Esophagus squamous epithelium (tissue), 5 donors: ENCODE measurements at places on chromosomes 12 and 14.

DNA sequence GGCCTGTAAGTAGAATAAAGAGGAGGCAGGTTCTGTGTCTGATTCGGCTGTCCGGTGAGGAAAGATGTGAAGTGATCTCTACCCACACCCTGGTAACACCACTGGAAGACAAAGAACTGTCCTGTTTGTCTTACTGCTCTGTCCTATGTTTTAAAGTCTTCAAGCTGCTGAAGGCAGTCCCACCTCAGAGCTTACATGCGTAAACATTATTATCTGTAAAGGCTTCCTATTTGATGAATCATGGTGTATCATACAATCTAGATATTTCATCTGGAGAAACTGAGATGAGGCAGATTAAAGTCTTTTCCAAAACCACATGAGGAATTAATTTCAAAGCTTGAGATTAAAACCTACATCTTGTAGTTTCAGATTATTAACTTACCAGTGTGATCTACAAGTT, 427.6 kb downstream of the ZFP36L1 start:
- DNase-seq = no peak

DNA sequence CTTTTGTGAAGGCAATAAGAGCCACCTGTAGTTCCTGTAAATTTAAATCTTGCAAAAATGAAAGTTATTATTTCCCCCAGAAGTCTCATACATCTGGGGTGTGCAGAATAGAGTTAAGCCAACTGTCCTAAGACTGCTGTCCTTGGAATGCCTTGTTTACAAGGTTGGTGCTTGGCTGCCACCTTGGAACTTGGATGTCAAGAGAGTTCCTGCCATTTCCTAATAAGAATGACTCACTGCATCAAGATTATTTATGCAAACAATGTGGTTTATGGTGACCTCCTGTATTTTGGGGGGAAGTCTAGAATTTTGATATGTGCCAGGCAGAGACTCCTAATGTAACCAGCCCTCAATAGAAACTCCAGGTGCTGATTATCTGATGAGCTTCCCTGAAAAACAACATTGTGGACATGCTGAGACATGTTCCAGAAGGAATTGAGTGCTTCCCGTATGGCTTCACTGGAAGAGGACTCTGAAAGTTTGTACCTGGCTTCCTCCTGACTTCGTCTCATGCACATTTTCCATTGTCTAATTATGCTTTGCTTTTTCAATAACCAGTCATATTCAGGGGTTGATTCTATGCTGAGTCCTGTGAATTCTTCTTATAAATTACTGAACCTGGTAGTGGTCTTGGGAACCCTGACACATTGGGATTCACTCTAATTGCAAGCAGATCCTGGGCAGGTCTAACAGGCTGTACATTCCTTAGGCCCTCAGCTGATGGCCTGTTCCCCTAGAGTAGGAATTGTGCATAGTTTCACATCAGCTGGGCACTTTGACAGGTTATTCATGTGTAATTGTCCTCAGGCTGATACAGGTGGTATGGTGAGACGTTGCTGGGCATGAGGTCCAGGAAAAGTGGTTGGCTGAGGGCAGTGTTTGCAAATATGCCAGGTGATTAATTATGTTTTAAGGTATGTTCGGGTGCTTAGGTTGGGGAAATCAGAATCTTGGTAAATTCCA, 1370.7 kb upstream of the TMEM132C start:
- DNase-seq = no peak

DNA sequence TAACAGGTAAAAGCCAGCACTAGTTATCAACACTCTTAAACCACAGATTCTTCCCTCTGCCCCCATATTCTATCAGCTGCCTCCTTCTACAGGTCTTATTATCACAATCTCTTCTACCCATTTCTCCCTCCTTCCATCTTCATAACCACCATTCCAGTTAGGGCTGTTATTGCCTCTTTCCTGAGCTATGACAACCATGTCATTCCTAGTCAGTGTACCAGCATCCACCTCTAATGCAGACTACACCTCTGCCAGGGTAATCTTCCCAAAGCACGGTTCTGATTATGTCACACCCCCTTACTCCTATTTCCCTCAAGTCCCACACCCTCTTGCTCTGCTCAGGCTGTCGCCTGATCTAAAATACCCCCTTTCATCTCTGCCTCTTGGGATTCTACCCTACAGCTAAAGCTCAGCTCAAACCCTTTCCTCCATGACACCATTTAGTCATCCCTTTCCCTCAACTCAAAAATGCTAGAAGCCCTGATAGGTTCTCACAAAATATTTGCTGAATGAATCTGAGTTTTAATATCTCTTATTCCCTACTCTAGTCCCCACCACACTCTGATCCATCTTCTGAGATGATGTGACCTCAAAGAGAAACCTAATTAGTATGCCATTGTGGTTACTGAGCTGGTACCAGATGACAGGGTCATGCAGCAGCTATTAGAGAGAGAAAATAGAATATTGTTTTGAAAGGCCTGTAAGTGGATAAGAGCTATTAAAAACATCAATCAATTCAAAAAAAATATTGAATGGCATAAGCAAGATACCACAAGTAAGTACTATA, 11.7 kb downstream of the RACGAP1 start:
- DNase-seq = no peak

DNA sequence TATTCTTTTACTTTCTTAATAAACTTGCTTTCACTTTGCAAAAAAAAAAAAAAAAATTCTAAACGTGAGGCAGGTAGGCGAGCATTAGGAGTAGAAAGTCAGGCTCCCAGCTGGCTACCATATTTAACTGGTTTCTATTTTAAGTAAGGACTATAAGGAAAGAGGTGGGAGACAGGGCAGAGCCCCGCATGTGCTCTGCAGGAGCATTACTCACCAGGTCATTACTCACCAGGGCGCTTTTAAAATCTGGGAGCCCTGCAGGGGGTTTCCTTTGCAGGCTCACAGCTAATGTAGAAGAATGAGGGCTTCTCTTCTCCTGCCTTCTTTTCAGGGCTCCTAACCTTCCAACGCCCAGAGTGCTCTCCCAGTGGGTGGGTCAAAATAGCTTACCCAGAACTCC, 14.0 kb upstream of the DPF3 start:
- no peak for DNase-seq

GRCh38 chr14:54761835-54762234, 140.8 kb downstream of the GCH1 start:
- DNase-seq = no peak

- no peak for DNase-seq
Observed at GRCh38 chr12:48681399-48681709, 684 bp downstream of the KANSL2 start.

GRCh38 chr12:104747955-104748354, 210.1 kb downstream of the SLC41A2 start:
- no peak for DNase-seq

GRCh38 chr12:92334552-92334951, 188.9 kb upstream of the BTG1 start:
- no peak for DNase-seq

DNA sequence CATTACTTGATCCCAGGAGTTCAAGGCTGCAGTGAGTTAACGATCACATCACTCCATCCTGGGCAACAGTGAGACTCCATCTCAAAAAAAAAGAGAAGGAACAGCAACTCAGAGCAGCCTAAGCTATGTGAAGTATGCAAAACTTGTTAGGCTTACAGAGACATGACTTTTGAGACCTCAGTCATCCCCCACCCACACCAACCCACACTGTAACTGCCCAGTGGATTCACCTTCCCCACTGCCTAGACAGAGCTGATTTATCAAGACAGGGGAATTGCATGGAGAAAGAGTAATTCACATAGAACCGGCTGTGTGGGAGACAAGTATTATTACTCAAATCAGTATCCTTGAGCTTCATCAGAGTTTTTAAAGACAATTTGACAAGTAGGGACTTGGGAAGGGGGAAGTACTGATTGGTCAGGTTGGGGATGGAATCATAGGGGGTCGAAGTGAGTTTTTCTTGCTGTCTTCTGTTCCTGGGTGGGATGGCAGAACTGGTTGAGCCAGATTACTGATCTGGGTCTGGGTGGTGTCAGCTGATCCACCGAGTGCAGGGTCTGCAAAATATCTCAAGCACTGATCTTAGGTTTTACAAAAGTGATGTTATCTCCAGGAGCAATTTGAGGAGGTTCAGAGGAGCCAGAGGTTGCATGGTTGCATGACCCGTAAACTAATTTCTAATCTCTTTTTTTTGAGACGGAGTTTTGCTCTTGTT, 6.2 kb upstream of the WDR89 start:
- no peak for DNase-seq

DNA sequence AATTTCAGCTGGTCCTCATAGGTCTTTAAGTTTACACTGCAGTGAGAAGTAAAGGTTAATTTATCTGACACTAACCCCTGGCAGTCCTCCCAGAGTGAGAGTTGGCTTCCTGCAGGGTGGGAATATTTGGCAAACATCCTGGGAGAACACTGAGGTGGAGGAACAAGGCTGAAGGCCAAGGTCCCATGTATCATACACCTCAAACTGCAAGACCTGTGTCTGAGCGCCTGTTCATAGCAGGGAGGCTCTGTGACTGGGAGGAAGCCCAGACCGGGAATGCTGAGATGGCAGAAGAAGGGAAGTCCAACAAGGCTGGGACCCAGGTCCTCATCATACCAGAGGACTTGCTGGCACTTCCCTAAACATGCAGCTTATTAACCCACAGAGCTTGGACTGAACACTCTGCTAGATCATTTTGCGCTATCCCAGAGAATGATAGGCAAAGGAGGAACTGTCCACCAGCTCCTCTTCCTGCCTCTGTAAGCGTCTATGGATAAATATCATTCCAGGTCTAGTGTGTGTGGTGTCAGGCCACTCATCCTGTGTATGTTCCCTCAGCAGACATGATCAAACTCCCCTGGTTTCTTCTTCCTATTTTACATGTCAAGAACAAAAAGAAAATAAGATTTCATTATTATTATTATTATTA, 199.6 kb upstream of the CNOT2 start:
- DNase-seq = no peak

- no peak for DNase-seq
Observed at GRCh38 chr12:104863296-104863948, 94.7 kb downstream of the SLC41A2 start.

GRCh38 chr14:63677891-63678379, 36.3 kb upstream of the WDR89 start:
- no peak for DNase-seq

DNA sequence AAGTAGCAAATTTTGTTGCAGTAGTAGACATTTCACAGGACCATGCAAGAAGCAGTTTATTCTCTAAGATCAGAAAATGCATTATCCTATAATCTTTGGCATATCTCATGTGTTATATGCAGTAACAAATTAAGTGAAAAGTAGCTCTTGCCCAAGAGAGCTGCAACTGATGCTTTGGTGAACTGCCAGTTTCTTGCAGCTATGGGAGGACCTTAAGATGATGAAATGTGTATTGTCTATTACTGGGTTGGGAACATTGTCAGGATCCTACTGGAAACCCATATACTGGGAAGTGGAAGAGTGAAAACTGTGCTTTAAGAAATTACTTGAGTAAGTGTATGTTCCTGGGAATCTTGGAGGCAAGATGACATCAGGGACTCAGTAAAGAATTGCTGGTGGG, 238.8 kb downstream of the DACT1 start:
- DNase-seq = no peak

- DNase-seq = no peak
Observed at GRCh38 chr12:104588921-104589590, 132.3 kb downstream of the CHST11 start.

GRCh38 chr12:4441355-4442335, 4.0 kb downstream of the FGF6 start:
- no peak for DNase-seq

- no peak for DNase-seq
Observed at GRCh38 chr12:32895688-32896431, 717 bp downstream of the PKP2 start.

DNA sequence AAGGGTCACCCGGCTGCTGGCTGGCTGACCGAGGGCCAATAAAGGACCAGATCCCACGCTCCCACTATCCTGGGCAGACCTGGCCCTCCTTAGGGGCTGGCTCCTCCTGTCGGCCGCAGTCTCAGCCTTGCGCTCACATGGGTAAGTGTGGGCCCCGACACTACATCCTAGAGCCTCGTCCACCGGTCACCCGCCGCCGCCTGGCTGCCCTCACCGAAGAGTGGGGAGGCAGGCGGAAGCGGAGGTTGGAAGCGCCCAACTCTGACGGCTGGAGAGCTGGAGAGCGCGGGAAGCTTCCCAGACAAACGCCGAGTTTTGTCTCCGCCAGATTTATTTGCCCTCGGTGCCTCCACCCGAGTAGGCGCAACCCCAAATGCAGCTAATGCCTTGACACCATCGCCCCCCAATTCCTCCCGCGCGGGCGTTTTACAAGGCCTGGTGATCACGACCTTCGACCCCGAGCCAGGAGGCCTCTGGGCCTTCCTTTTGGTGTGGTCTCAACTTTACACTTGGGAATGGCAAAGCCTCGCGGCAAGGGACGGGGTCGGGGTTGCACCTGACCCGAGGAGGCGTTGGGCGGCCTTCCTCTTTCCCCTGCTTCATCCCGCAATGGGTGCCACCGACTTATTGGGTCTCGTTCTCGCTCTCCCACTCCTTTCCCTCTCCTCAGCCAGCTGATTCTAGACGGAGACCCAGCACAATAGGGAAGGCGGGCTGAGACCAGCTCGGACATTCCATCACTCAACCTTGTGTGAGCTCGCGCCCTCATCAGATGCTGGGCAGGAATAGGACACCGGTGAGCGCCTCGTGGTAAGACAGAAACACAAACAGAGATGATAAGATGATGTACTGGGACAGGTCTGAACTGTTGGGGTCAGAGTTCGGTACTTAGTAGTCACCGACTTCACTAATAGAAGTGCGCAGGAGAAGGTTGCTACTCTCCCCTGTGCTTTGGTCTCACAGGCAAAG, 78.3 kb upstream of the ANO4 start:
- no peak for DNase-seq

- no peak for DNase-seq
Observed at GRCh38 chr12:123269395-123269892, 2.2 kb downstream of the CDK2AP1 start.

DNA sequence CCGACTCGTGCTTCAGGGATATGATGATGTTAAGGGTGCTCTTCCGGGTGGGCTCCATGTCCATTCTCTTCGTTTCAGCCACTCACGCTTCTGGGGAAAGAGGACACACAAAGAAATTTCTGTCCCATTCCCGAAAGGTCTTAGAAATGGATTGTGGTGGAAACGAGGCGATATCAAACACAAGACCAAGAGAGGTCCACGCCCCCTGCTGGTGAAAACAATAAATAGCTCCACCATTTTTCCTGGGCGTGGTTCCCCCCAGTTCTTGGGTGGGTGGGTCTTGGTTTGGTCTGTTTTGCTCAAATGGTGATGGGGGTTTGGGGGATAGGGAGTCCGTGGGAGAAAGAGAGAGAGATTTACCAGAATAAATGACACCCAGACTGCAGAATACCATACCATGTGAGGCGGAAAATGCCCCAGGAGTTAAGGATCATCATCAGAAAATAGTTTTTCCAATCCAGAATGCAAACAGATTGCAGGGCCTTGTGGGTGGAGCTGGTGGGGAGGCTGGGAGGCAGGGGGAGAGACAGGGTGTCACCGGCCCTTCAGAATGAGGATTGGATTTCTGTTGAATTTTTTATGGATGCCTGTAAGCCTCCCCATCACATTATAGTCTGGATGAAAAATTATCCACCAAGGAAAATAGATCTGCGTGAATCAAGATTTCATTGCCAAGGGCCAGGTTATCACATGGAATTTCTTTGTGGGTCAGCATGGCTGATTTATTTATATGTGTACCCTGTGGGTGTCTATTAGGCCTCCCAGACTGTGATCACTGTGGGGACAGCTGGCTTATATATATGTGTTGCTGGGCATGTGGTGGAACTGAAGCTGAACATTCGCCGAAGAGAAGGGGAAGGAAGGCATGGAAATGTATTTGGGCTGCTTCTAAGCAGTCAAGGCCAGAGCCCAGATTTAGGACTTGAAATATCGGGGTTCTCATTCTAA, 55.8 kb downstream of the SRRM4 start:
- DNase-seq = no peak

- DNase-seq = no peak
Observed at GRCh38 chr12:40515041-40515816, 177.0 kb upstream of the CNTN1 start.
